IMR-90 (cell line): ENCODE measurements at places on chromosomes 7 and 10.

DNA sequence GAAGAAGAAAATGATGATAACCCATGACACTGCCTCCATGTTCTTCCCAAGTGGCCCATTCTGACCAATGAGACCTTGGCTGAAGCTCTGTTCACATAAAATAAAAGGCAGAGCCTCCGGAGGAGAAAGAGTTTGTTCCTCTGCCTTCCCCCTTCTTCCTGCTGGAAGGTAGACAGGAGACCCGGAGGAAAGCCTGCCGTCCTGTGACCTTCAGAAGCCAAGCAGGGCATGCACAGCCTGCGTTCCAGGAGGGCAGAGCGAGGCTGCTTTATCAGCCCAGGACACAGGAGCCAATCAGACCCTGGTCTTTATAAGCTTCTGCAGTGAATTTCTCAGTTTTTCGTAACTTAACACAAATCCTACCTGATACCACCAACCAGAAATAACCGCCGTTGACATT lies 8.6 kb upstream of the GRID1 start:
- no peak for DNase-seq

DNA sequence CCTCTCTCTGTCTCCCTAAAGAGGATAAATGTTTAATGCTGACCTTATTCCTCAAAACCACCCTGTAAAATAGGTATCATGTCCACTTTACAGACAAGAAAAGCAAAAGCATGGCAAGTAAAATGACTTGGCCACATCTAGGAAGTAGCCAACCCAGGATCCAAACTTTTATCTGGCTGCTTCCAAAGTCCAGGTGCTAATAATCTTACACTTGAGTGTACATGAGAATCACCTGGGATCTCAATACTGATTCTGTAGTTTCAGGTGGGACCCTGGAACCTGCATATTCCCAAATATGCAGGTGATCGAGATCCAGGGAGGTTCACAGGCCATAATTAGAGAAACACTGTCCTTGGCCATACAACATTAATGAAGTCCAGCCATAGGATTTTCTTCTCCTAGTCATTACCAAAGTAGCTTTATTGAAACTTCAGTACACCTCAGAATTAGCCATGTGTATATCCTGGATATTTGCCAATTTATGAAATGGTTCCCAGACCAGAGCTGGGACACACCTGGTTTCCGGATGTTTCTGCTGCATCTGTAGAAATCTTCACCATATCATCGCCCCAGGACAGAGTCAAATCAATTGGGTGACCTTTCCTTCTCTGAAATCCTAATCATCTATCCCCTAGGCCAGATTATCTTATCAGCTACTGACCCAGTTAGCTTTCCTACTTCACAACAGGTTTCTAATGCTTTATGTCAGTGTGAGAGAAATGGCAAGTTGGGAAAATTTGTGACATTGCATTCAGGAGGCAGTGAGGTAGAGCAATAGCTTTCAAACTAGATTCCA lies 119.1 kb upstream of the KMT2E start:
- DNase-seq: no peak

DNA sequence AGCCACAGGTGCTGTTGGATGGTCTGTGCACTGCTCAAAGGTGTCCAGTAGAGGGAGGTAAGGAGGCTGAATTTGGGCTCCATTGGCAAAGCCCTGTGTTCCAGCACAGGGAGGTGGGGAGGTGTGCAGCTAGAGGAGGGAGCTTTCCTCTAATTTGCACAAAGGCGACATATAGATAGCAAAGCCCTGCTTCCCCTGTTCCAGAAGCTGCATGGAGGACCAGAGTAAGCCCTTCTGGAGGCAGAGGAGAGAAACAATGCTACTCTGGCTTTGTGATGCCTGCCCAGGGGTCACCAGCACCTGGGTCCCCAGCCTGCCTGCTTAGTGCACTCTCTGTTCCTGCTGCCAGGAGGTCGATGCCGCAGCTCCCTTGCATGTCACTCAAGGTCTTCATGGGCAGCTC lies 3.4 kb upstream of the ARHGAP22 start:
- DNase-seq: no peak

- DNase-seq: peak; percentile 99
These were observed at the start of gene ABCF2 for GRCh38 chr7:151226875-151227782. ABCF2 (minus strand) TSS chr7:151227205; CDS start chr7:151226458, 747 bp downstream.

DNA sequence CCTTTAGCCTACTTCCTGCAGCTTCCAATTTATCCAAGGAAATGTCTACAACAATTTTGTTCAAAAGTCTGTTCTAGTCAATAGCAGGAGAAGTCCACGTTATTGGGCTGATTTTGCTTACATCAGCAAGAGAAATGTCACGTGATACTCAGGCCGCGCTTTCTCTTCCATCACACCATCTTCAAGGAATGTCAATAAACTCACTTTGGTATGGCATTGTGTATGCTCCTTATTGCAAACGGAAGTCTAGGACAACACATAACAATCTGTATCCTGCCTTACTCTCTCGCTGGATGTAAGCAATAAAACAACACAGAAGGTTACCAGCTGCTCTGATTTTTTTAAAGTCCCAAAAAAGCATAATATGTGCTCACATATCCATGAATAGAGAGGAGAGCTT lies 17.1 kb upstream of the STK17A start:
- peak; percentile 37 for DNase-seq

GRCh38 chr7:80883154-80884025 lies 35.5 kb downstream of the SEMA3C start:
- peak; percentile 98 for DNase-seq

DNA sequence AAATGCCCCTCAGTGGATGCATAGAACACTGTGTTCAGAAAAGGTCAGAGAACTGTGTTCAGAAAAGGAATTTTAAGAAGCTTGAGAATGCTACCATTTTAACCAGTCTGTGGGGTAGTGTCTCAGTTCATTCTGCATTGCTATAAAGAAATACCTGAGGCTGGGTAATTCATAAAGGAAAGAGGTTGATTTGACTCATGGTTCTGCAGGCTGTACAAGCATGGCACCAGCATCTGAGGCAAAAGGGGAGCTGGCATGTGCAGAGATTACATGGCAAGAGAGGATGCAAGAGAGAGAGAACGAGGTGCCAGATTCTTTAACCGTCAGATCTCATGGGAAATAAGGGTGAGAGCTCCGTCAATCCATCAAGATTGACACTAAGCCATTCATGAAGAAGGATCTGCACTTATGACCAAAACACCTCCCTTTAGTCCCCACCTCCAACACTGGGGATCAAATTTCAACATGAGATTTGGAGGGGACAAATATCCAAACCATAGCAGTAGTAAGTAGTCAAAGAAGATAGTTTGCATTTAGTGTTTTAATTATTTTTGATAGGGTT lies 119.8 kb downstream of the FAM107B start:
- no peak for DNase-seq

GRCh38 chr7:130353196-130353595 lies 8.6 kb downstream of the CPA5 start:
- DNase-seq: no peak

DNA sequence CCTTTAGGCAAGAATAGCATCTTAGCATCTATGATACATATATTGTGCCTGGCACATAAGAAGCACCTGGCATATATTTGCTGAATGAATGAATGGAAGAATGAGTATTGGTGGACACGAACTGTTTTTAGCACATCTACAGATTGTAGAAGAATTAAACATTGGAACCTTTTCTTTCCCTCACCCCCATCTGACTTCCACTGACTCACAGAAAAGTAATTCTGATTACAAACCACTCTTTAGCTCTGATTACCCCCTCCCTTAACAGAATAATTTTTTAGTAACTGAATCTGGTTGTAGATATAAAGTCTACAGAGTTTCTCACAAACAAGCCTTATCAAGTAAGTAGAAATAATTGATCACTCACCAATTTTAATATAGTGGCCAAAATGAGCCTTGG lies 31.9 kb downstream of the SLC26A4 start:
- DNase-seq: peak; percentile 61

GRCh38 chr10:98047009-98047741 lies 16.8 kb upstream of the CRTAC1 start:
- DNase-seq: no peak

DNA sequence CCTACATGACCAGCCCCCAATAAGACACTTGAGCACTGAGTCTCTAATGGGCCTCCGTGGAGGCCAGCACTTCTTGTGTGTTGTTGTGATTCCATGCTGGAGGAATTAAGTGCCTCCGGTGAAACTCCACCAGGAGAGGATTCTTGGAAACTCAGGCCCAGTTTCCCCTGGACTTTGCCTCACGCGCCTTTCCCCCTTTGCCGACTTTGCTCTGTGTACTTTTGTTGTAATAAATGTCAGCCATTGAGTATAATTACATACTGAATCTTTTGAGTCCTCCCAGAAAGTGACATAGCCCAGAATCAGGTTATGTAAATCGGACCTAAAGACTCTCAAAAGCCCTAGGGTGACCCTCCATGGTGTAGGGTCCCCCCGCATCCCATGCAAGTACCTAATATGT lies 82.4 kb downstream of the DLG5 start:
- DNase-seq: no peak

GRCh38 chr7:135169141-135169963 lies 1.2 kb downstream of the CYREN start:
- DNase-seq: peak; percentile 59

GRCh38 chr7:128005759-128006159 lies 25.5 kb downstream of the LRRC4 start:
- no peak for DNase-seq

DNA sequence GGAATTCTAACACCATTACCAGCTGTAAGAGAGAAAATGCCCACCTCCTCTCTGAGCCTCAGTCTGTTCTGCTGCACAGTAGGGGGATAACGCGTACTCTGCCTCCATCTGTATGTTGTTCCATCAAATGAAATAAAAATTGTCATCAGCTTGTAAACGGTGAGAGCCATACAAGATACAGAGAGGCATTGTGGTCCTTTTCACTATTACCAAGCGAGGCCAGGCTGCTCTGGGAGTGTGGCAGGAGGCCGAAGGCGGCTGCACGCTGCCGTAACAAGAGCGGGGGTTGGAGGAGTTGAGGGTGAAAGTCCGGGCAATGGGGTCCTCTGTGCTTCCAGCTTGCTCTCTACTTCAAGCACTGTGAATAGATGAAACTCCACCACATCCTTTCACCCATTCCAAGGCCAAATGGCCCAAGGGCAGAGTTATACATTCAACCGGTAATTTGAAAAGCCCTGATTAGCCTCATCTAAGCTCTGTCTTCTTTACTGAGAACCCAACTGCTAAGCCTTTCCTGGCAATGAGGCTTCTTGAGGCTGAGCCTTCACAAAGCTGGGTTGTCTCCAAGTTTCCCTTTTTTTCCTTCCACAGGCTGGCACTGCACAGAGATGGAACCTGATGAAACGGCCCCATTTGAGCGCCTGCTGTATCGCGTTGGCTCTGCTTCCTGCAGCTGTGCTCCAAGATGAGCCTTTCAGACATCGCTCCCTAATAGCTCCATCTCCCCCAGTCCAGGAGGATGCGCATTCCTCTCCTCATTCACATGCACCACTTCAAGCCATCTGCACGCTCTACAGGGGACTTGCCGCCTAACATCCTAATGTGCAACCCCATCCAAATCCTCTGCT lies 47.2 kb downstream of the PYROXD2 start:
- DNase-seq: no peak

DNA sequence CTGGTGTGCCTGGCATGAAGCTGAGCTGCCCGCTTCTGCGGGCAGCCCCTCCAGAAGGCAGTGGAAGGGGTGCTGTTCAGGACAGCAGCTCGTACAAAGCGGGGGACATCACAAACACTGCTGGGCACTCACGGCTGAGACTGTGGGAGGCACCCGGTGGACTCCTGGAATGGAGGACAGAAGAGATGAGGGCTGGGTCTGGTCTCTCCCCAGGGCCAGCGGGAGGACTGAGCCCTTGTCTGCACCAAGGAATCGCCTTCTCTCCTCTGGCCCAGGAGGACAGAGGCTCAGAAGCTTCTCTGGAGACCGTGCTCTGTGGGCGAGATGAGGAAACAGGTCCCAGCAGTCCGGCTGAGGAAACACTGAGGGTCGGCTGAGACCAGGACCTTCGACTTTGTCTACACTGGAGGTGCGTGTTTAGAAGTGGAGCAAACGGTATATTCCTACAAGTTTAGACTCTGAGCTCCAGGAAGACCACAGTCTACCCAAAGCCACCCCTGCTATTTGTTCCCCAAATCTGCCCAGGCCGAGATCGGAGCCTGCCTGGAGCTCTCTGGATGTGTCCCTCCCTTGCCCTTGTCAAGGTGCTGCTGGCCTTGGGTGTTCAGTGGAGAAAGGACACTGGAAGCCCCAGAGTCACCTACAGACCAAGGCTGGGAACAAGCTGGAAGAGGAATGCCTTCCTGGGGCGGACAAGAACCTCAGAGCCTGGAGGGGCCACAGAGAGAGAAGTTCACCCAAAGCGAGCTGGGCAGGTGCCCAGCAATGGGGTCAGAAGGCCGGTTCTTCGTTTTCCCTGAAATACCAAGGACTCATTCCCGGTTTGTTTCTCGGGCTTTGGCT lies 12.9 kb upstream of the INPP5A start:
- no peak for DNase-seq

GRCh38 chr10:60986791-60987190 lies 42.8 kb upstream of the RHOBTB1 start:
- DNase-seq: no peak

- no peak for DNase-seq
These were observed 159.3 kb downstream of the PTPRN2 start for GRCh38 chr7:158428131-158428836.

DNA sequence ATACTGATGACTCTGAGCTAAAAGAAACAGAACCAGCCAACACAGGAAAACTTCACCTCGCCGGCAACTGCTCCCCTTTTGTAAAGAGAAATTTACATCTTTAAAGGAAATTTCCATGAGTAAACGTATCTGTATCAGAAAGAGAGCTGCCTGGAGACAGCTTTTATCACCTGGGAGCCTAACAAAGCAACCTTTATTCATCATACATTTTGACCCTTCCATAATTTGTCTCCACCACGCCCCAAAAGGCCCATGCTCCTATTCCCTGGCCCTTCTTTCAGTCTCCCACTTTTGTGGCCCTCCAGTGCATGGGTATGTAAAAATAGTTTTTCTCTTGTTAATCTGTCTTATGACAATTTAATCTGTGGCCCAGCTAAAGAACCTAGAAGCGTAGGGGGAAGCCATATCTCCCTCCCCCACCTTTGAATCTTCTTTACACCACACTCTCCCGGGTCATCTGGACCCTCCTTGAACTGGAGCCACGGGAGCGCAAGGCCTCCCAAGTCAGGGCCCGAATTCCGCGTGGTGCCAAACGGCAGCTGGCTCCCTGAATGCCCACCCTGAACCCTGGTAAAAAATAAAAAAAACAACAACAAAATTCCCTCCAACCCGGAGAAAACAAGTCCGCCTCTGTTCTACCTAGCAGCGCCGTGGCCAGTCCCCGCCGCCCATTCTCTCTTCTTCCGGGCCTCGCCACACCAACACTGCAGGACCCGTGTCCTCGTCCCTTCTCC lies 15.4 kb upstream of the FKBP9 start:
- DNase-seq: no peak

- DNase-seq: no peak
These were observed 330.6 kb upstream of the LRRN3 start for GRCh38 chr7:110760341-110760740.
